GM23248 (cell line): ENCODE measurements at places on chromosomes 6 and 20.
A peak's percentile ranks its signal among the peaks of the same experiment; 100 is the strongest.

GRCh38 chr6:157535340-157536222, 154.6 kb downstream of the ZDHHC14 start:
- peaks cover 18% of the 10 kb centered on the region for H3K4me1 ChIP-seq
- H3K36me3 ChIP-seq = no peaks in the 10 kb centered on the region
- no peaks in the 10 kb centered on the region for H3K27me3 ChIP-seq

- DNase-seq = peak; percentile 64
- H3K27me3 ChIP-seq = no peaks in the 10 kb centered on the region
- H3K4me1 ChIP-seq = peaks cover 27% of the 10 kb centered on the region
- peak overlapping the region; percentile 96 for H3K27ac ChIP-seq
Measured at GRCh38 chr6:79077715-79078074, 359 bp downstream of the PHIP start.

DNA sequence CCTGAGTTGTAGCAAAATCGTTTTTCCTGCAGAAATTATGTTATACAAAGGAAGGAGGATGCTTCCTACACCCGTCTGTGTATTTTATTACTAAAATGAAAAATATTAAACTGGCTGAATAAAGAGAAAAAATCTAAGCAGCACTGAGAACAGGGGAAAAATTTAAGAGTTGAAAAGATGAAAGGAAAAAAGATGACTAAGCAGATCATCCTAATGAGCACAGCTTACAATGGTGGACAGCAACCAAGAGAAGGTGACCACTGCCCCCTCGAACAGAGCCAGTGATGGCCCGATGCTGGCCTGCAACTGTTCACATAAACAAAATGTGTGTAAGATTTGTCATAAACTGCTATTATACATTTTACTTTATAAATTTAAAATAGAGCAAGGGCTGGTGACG, 4.2 kb downstream of the PROKR2 start:
- H3K4me1 ChIP-seq = no peaks in the 10 kb centered on the region
- H3K4me3 ChIP-seq = no peak overlapping the region
- no peaks in the 10 kb centered on the region for H3K36me3 ChIP-seq

DNA sequence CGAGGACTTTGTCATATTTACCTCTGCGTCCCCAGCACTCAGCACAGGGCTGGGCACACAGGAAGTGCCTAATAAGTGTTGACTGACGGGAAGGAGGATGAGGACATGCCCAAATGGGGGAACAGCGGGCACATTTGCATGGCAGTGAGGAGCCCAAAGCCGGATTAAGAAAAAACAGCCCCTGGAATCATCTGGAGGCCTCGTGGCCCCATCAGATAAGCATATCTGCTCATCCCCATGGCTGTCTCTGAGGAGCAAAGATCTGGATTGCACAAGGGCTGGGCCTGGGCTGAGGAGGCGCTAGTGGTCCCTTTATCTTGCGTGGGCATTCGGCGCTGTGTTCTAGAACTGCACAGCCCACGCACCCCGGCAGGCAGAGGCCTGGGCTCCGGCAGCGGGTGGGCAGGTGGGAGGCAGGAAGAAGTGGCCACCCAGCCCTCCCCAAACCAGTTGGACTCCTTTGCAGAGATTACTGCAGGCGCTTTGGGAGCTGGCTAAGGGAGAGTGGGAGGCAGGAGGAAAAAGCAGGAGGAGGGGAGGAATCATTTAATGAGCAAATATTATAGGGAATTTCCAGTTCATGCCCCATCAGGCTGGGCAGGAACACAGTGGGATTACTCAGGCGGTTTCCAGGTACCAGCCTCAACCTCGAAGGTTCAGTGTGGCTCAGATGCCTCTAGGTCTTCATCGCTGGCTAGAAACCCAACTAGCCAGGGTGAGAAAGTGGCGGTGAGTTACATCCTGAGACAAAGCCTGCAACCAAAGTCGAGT, 108.1 kb downstream of the CEBPB start:
- H3K4me1 ChIP-seq = peaks cover 17% of the 10 kb centered on the region
- DNase-seq = no peak
- no peaks in the 10 kb centered on the region for H3K36me3 ChIP-seq
- no peaks in the 10 kb centered on the region for H3K27me3 ChIP-seq
- no peak overlapping the region for H3K27ac ChIP-seq

GRCh38 chr6:38171997-38172738, 352.6 kb downstream of the ZFAND3 start:
- H3K4me3 ChIP-seq = no peak overlapping the region
- H3K4me1 ChIP-seq = no peaks in the 10 kb centered on the region
- H3K36me3 ChIP-seq = no peaks in the 10 kb centered on the region

DNA sequence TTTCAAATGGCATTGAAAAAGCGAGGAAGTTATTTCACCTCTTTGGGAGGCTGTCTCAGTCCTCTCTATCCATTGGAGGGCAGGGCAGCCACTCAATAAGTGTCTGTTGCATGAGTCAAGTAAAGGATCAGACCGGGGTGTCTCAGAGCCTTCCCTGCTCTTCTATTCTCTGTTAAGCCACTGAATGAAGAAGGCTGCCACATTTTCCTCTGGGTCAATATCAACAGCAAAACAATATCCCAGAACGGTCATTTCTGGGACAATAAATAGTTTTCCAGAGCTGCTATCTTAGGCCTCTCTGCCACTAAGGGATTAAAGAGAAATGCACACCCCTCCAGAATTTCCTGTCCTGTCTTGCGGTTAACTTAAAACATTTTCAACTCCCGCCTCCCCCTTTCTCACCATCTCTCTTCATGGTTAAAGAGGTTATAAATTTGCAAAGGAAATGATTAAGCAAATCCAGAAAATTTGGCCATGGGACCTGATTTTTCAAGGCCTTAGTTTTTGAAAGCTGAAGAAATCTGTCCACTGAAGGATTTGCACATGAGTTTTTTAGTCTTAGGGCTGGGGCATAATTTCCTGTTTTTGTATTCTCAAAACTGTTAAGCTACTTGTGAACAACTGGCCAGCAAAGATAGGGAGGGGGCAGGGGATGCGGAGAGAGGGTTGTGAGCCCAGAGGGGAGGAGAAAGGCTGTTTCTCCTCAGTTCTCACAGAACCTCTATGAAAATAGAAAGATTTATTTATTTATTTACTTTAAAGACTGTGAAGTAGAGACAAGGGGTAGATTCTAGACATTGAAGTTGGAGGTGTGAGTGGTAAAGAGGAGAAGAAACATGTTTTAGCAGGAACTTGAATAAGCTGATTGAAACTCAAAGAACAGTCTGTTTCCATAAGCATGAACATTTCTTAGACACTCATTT, 135.7 kb downstream of the BCAS1 start:
- peaks cover 39% of the 10 kb centered on the region for H3K4me1 ChIP-seq
- H3K36me3 ChIP-seq = no peaks in the 10 kb centered on the region
- no peaks in the 10 kb centered on the region for H3K27me3 ChIP-seq
- peak overlapping the region; percentile 86 for H3K27ac ChIP-seq
- DNase-seq = peak; percentile 91
- H3K4me3 ChIP-seq = 0 out of 2 replicates have a peak overlapping the region, but pooled peaks have one; percentile 22

GRCh38 chr6:10793695-10794094, 44.6 kb downstream of the MAK start:
- no peak for DNase-seq
- no peaks in the 10 kb centered on the region; the same call in 1 of the 2 replicates for H3K36me3 ChIP-seq
- H3K4me3 ChIP-seq = no peak overlapping the region

DNA sequence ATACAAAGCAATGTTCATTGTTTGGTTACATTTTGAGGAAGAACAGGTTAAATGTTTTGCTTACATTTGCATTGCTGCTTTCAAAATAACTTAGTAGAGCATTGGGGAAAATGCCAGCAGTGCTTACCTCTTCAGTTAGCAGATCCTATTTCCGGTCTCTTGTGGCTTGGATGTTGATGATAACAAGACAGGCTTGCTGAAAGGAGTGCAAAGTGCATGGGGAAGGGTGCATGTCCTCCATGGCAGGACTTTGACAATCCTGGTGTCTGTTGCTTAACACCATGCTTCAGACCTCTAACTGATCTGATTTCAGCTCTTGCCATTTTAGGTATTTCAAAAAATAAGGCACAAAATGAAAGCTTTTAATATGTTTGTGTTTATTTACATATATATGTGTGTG, 21.1 kb downstream of the TPD52L1 start:
- no peaks in the 10 kb centered on the region for H3K27me3 ChIP-seq
- DNase-seq = no peak
- H3K4me3 ChIP-seq = no peak overlapping the region
- H3K4me1 ChIP-seq = peaks cover 13% of the 10 kb centered on the region
- H3K36me3 ChIP-seq = no peaks in the 10 kb centered on the region

DNA sequence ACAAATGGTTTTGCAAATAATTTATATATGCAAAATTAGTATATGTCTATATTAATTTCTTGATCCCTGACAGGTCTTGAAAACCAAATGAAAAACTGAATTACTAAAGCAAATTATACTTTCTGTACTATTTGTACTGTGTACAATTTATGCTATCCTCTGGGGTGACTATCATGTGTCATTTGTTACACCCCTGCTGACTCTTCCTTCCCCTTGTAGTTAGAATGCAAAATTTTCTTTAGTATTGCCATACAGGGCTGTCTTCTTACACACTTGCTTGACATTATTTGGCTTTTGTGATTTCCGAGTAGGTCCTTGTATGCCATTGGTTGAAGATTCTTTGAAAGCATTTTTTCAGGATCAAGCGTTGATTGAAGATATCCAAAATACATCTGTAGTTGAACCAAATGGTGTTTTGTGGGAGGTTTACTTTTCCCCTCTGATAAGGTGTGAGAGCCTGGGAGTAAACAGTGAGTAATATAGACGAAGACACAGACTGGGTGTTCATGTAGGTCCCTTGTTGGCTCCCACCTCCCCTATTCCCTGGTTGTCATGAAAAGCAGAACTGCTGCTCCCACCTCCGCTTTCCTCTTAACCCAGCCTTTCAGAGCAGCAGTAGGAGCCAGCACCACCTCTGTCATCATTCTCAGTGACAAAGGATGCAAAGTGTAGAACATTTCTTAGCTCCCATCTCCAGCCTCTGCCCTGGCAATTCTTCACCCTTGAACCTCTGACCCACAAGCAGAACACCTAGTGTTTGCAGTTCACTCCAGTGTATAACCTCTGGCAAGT, 29.0 kb downstream of the NCOA7 start:
- H3K27ac ChIP-seq = no peak overlapping the region
- no peaks in the 10 kb centered on the region for H3K27me3 ChIP-seq
- H3K4me3 ChIP-seq = no peak overlapping the region
- H3K4me1 ChIP-seq = peaks cover 43% of the 10 kb centered on the region

DNA sequence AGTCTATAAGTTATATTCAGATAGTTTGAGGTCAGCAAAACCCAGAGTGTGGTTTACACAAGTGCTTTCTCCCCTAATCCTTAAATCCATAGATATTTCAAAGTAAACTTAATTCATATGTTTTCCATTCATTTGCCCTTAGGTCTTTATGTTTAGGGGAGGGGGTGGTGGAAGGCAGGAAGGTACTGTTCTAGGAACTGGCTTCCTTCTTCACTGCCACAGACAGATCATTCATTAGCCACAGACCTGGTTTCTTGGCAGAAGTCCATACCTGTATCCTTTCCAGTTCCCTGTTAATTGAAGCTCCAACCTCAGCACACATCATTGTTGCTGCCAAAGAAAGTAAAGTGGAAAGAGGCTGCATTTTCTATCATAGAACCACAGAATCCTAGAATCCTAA, 123.0 kb downstream of the AIG1 start:
- peaks cover 28% of the 10 kb centered on the region for H3K4me1 ChIP-seq
- no peaks in the 10 kb centered on the region for H3K27me3 ChIP-seq
- H3K4me3 ChIP-seq = no peak overlapping the region
- no peaks in the 10 kb centered on the region for H3K36me3 ChIP-seq
- no peak overlapping the region for H3K27ac ChIP-seq
- DNase-seq = no peak

GRCh38 chr20:9211016-9211760, 142.3 kb downstream of the PLCB4 start:
- H3K36me3 ChIP-seq = no peaks in the 10 kb centered on the region
- DNase-seq = no peak
- peaks cover 12% of the 10 kb centered on the region for H3K4me1 ChIP-seq
- no peak overlapping the region for H3K4me3 ChIP-seq
- H3K27me3 ChIP-seq = no peaks in the 10 kb centered on the region

DNA sequence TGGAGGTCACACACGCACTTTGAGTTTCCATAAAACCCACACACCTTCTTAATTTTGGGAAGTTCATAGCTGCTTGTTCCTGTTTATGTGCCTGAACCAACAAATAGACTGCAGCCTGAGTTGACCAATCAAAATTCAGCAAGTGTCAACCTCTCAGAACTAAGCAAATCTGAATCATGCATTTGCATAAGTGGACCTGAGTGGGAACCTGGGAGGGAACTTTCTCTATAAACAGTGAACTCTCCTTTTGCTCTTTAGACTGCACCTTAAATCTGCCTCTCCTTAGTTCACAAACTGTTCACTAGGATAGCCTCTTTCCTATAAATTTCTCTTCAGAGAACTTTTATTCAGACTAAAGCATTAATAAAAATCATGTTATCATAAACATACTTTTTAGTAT, 37.9 kb downstream of the SLC17A1 start:
- no peak overlapping the region for H3K27ac ChIP-seq
- no peaks in the 10 kb centered on the region; the same call in 1 of the 2 replicates for H3K27me3 ChIP-seq
- no peaks in the 10 kb centered on the region for H3K4me1 ChIP-seq
- no peaks in the 10 kb centered on the region for H3K36me3 ChIP-seq

- no peaks in the 10 kb centered on the region for H3K36me3 ChIP-seq
- H3K27me3 ChIP-seq = no peaks in the 10 kb centered on the region
- DNase-seq = no peak
- peaks cover 4% of the 10 kb centered on the region; the same call in 1 of the 2 replicates for H3K4me1 ChIP-seq
- H3K27ac ChIP-seq = no peak overlapping the region
Measured at GRCh38 chr6:20640181-20640580, 105.9 kb downstream of the CDKAL1 start.

DNA sequence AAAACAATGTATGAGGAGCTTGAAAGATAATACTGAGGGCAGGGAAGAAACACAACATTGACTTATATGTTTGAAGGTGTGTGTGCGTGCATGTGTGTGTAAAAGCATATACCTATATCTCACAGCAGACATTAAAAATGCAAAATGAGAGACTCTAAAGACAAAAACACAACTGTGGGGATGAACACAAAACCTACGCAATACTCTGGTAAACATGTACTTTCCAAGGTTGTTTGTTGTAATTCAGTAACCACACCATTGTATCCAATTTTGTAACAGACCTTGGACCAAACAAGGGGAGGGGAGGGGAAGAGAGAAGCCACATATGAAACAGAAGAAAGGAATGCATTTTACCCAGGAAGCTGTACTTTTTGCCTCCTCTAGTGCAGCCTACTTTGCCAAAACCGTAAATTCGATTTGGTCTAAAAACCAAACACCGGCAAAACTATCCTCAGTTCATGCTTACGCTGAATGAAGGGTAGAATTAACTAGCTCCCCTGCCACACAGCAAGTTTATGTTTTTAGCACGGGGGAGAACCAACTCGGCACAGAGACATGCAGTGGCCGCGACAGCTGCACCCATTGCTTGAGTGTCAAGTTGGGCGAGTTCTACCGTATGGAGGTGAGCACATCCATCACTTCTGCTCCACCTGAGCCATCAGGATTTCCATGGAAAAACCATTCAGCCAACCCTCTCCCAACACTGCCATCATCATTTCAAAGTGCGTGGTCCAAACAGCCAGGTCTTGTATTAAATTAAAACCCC, 50.0 kb downstream of the CNKSR3 start:
- no peak overlapping the region for H3K4me3 ChIP-seq
- peaks cover 22% of the 10 kb centered on the region for H3K4me1 ChIP-seq
- no peak overlapping the region for H3K27ac ChIP-seq
- H3K36me3 ChIP-seq = no peaks in the 10 kb centered on the region
- no peaks in the 10 kb centered on the region for H3K27me3 ChIP-seq
- DNase-seq = peak; percentile 68
